ENCODE measurements at places on chromosomes 6 and 20.

GRCh38 chr6:111429571-111429970, 53.4 kb downstream of the REV3L start:
- no peaks in the 10 kb centered on the region for H3K36me3 ChIP-seq
- no peak for DNase-seq
- no peaks in the 10 kb centered on the region for H3K27me3 ChIP-seq
- no peak overlapping the region for H3K4me3 ChIP-seq
- peaks cover 6% of the 10 kb centered on the region for H3K4me1 ChIP-seq
- H3K27ac ChIP-seq, result no peak overlapping the region

- no peaks in the 10 kb centered on the region for H3K4me1 ChIP-seq
- no peaks in the 10 kb centered on the region for H3K36me3 ChIP-seq
- DNase-seq, result peak; percentile 66
- no peak overlapping the region for H3K4me3 ChIP-seq
Observed at GRCh38 chr6:136077834-136078576, 172.1 kb downstream of the MTFR2 start.

- H3K36me3 ChIP-seq, result no peaks in the 10 kb centered on the region
- no peaks in the 10 kb centered on the region for H3K4me1 ChIP-seq
- H3K4me3 ChIP-seq, result no peak overlapping the region
- no peak for DNase-seq
- no peaks in the 10 kb centered on the region for H3K27me3 ChIP-seq
Observed at GRCh38 chr6:11828262-11828870, 49.8 kb upstream of the ADTRP start.

GRCh38 chr20:10610251-10610650, 63.5 kb downstream of the JAG1 start:
- no peak overlapping the region for H3K4me3 ChIP-seq
- H3K27me3 ChIP-seq, result no peaks in the 10 kb centered on the region
- no peaks in the 10 kb centered on the region for H3K4me1 ChIP-seq
- H3K36me3 ChIP-seq, result no peaks in the 10 kb centered on the region
- DNase-seq, result no peak
- H3K27ac ChIP-seq, result no peak overlapping the region

DNA sequence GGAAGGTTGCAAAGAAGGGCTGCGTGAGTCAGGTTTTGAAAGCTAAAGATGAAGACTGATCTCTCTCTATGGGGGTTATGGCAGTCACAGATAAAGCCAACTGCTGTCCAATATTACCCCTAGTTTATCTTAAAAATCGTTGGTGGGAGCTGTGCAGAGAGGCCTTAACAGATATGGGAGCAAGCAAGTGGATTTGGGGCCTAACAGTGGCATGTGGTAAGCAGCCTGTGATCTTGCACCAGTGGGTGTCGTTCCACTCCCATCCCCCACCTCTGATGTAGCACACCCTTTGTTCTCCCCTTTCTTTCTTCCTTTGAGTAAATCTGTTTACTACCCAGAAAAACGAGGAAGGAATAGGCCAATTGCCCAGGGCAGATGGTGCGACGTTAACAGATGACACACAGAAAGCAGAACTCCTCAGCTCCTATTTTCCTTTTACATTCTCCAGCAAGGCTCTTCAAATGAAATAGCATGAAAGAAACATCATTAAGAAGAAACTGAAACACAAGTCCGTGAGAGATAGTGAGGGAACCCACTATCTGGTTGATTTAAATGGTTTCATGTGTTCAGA, 274.1 kb upstream of the CITED2 start:
- no peaks in the 10 kb centered on the region for H3K36me3 ChIP-seq
- no peak for DNase-seq
- no peaks in the 10 kb centered on the region for H3K27me3 ChIP-seq
- no peak overlapping the region for H3K27ac ChIP-seq
- no peak overlapping the region for H3K4me3 ChIP-seq

GRCh38 chr6:111057074-111057752, 30.1 kb upstream of the SLC16A10 start:
- H3K4me1 ChIP-seq, result no peaks in the 10 kb centered on the region
- no peaks in the 10 kb centered on the region for H3K27me3 ChIP-seq
- H3K27ac ChIP-seq, result no peak overlapping the region
- H3K36me3 ChIP-seq, result no peaks in the 10 kb centered on the region

- H3K27ac ChIP-seq, result no peak overlapping the region
- H3K4me3 ChIP-seq, result no peak overlapping the region
- no peaks in the 10 kb centered on the region for H3K27me3 ChIP-seq
- no peaks in the 10 kb centered on the region for H3K4me1 ChIP-seq
Observed at GRCh38 chr20:7379621-7380220, 560.5 kb downstream of the HAO1 start.

GRCh38 chr20:9887706-9888105, 48.8 kb upstream of the PAK5 start:
- H3K27me3 ChIP-seq, result no peaks in the 10 kb centered on the region
- H3K27ac ChIP-seq, result no peak overlapping the region
- no peaks in the 10 kb centered on the region for H3K4me1 ChIP-seq
- DNase-seq, result no peak
- no peaks in the 10 kb centered on the region for H3K36me3 ChIP-seq

- no peaks in the 10 kb centered on the region for H3K4me1 ChIP-seq
- H3K27ac ChIP-seq, result no peak overlapping the region
- no peak for DNase-seq
- H3K27me3 ChIP-seq, result no peaks in the 10 kb centered on the region
- peaks cover 15% of the 10 kb centered on the region for H3K36me3 ChIP-seq
Observed at GRCh38 chr20:38498909-38499308, 26.3 kb downstream of the RALGAPB start.

DNA sequence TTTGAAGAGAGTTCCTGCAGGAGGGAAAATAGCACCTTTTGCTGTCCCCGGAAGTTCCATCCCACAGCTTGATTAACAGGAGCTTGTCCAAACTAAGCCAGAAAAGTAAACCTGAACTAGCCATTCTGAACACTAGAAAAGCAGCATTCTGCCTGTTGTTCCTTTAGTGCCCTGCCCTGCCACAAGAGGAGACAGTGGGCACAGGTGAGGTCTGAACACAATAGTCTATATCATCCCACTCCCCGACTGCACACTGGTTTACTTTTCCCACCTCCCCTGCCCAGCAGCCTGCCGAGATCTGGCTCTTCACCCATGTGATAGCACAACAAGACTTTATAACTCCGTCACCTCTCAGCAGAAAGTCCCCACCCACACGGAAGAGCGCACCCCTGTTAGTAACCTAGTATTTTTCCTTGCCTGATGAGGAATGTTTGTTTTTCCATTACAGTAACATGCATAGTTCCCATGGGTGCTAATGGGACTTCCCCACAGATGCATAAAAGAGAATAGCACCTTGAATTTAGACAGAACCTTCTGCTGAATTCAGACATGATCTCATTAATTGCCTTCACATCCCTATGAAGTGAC, 59.7 kb downstream of the TFAP2A start:
- H3K36me3 ChIP-seq, result no peaks in the 10 kb centered on the region
- H3K4me3 ChIP-seq, result no peak overlapping the region
- no peaks in the 10 kb centered on the region for H3K4me1 ChIP-seq
- DNase-seq, result no peak

GRCh38 chr6:130407032-130407431, 41.2 kb downstream of the TMEM200A start:
- no peak overlapping the region for H3K4me3 ChIP-seq
- no peaks in the 10 kb centered on the region for H3K27me3 ChIP-seq
- no peak overlapping the region for H3K27ac ChIP-seq
- DNase-seq, result no peak
- no peaks in the 10 kb centered on the region for H3K36me3 ChIP-seq

DNA sequence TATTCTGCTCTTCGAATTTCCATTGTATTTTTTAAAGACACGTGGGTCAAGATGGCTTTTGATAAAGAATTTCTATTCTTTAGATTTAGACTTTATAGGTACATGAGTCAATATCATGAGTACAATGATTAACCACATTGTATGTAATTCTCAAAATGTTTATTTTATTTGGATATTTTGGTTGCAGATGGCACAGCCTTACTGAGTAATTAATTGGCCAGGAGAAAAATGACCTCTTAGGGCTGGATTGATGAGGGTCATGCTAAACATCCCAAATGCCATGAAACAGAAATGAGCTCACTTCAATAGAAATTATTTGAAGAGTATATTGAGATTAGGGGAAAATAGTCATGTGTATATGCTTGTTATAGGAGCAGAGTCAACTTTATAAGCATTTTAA, 131.2 kb upstream of the CCN2 start:
- no peaks in the 10 kb centered on the region for H3K36me3 ChIP-seq
- no peak for DNase-seq
- H3K27me3 ChIP-seq, result no peaks in the 10 kb centered on the region
- H3K4me3 ChIP-seq, result no peak overlapping the region
- H3K27ac ChIP-seq, result no peak overlapping the region
- peaks cover 11% of the 10 kb centered on the region for H3K4me1 ChIP-seq

- H3K36me3 ChIP-seq, result no peaks in the 10 kb centered on the region
- H3K27me3 ChIP-seq, result no peaks in the 10 kb centered on the region
- peak overlapping the region; percentile 29 for H3K27ac ChIP-seq
Observed at GRCh38 chr6:26016245-26016962, 53.8 kb downstream of the TRIM38 start.

DNA sequence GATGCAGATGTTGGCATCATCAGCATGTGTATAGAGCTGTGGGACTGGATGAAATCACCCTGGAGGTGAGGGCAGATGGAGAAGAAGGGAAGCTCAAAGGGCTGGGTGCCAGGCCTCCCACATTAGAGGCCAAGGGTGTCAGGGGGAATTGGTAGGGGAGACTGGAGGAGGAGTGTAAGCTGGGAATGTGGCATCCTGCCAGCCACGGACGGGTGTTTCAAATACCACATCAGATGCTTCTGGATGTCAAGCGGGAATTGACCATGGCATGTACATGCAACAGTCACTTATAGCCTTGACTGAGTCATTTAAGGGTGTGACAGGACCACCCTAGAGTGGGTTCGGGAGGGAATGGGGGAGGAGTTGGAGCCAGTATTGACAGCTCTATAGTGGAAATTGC, 9.6 kb downstream of the ERGIC3 start:
- DNase-seq, result no peak
- no peaks in the 10 kb centered on the region for H3K4me1 ChIP-seq
- H3K36me3 ChIP-seq, result peaks cover 61% of the 10 kb centered on the region
- no peak overlapping the region for H3K27ac ChIP-seq
- H3K4me3 ChIP-seq, result no peak overlapping the region
- H3K27me3 ChIP-seq, result no peaks in the 10 kb centered on the region

DNA sequence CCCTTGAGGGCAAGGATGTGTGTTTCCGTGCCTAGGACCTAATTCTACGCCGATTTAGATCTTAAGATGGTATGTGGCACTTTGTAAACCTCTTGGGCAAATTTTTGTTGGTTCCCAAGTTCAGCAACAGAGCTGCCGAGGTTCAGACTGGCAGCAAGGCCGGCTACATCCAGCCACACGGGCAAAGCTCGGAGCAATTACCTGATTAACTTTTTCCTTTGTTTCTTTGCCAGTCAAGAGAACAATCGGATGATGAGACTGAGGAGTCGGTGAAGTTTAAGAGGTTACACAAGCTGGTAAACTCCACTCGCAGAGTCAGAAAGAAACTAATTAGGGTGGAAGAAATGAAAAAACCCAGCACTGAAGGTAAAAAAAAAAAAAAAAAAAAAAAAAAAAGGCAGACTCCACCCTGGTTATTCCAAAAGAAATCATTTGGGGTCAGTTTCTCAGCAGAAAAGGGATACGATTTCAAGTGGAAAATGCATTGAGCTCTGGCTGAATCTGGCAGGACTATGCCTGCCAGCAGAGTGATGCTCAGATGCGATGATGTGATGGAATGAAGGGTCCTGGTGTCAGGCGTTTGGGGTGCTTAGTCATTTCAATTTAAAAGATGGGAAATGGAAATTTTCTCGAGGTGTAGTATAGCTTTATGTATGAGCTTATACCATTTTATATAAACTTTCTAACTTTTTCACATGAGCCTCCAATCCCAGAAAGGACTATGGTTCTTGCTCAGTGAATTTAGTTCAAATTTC, 171.6 kb downstream of the SASH1 start:
- DNase-seq, result no peak
- H3K36me3 ChIP-seq, result peaks cover 5% of the 10 kb centered on the region
